IPS DF 6.9 (cell line): ENCODE measurements at places on chromosomes 13 and 19.

- DNase-seq, result no peak
Measured at GRCh38 chr13:73684286-73684685, 449.9 kb downstream of the KLF12 start.

DNA sequence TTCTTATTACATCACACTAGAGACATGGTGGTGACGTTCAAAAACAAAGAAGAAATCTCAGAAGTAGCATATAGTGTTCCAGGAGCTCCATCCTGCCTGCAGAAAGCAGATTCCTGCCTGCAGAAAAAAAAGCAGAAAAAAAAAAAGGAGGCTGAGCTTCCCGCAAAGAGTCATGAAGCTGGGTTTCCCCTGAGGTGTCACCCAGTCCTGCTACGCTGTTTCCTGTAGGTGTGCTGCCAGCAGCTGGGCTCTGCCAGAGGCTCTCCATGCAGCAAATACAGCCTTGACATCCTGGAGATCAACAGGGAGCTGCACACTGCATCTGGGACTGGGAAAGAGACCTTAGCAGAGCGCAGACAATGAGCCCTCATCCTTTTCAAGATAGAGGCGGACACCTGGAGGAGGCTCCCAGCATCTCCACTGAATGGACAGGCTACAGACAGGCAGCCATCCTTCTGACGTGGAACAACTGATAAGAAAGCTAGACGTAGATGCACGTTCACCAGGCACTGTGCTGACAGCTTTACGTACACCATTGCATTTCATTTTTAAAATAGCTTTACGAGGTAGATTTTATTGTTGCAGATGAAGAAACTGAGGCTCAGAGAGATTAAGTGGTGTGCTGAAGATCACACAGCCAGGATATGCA lies 350.9 kb downstream of the FOXO1 start:
- DNase-seq, result no peak

DNA sequence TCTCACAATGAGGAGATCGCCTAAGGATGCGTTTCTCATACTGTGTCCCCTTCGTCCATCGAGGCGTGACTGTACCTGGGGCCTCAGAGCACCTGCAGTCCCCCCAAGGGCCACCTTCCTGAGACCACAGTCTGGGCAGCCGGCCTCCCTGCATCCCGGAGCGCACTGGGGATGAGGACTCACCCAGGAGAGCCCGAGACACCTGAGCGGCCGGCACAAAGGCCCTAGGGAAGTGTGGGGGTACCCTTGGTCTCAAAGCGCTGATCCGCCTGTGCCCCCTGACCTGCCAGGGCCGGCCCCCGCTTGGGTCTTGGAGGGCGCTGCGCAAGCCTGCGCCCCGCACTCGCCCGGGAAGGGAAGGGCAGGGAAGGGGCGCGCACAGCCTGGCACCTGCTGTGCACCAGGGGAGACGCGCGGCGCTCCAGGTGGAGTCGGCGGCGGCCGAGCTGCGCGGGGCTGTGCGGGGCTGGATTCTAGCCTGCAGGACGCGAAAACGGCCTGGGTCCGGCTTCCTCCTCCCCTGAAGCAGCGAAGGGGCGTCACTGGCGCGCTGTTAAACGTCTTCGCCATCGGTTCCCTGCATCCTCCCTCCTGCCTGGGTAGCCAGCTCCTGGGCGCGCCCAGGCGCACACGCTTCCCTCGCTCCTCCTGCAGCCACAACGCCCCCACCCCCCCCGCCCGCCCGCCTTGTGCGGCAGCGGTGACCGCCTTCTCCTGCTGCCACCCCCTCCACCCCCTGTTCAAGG lies 13.6 kb upstream of the USP29 start:
- DNase-seq, result no peak

GRCh38 chr19:21812448-21812847 lies 23.5 kb downstream of the ZNF43 start:
- no peak for DNase-seq

DNA sequence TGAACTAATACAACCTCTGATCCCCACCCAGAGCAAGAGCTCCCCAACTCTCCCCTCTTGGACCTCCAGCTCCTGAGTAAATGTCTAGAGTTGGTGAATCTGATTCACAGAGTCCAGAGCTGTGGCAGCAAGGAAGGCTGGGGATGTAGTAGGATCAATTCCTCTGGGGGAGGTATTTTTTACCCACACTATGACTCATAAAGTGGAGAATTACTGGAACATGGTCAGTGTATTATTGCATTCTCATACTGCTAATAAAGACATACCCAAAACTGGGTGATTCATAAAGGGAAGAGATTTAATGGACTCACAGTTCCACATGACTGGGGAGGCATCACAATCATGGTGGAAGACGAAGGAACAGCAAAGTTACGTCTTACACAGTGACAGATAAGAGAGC lies 496.7 kb downstream of the EFNB2 start:
- DNase-seq, result no peak

GRCh38 chr13:94384231-94384905 lies 95.1 kb downstream of the DCT start:
- DNase-seq, result no peak

- DNase-seq, result no peak
Measured at GRCh38 chr13:39600766-39601165, 2.2 kb downstream of the LHFPL6 start.

DNA sequence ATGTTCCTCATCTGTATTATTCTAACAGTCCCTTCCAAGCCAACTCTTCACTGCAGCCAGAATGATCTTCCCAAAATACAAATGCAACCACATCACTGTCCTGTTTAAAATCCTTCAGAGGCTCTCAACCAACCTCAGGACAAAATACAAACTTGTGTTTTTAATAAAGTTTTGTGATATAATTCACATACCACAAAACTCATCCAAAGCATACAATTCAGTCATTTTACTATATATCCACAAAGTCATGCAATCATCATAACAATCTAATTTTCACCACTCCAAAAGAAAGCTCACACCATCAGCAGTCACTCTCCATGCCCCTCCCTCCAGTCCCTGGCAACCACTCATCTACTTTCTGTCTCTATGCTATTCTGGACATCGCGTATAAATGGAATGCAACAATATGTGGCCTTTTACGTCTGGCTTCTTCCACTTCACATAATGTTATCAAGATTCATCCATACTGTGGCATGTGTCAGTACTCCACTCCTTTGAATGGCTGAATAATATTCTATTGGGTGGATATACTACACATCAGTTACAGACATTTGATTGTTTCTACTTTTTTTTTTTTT lies 81.7 kb upstream of the DOCK9 start:
- no peak for DNase-seq

- DNase-seq, result no peak
Measured at GRCh38 chr19:53102756-53103233, 427 bp downstream of the ZNF160 start.

DNA sequence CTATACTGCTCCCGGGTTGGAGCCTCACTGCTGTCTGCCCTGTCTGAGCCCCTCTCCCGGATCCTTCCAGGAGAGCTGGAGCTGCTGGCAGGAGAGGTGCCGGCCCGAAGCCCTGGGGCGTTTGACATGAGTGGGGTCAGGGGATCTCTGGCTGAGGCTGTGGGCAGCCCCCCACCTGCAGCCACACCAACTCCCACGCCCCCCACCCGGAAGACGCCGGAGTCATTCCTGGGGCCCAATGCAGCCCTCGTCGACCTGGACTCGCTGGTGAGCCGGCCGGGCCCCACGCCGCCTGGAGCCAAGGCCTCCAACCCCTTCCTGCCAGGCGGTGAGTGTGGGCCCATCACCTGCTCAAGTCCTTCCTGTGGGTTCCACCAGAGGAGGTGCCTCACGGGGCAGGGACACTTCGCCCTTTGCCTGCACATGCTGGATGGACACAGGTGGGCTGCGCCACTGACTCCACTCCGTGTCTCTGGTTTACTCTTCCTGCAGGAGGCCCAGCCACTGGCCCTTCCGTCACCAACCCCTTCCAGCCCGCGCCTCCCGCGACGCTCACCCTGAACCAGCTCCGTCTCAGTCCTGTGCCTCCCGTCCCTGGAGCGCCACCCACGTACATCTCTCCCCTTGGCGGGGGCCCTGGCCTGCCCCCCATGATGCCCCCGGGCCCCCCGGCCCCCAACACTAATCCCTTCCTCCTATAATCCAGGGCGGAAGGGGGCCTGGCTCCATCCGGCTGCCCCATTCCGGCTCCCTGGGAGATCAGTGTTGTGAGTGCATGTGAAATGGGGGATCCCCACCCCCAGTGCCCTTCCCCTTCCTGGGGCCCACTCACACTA lies 19.8 kb downstream of the EPN1 start:
- DNase-seq, result no peak
